SJSA1 (cell line): ENCODE measurements at places on chromosomes 5 and 9. TPM values are rescaled to one million over a fixed set of nuclear protein-coding genes. Genes with fewer than 3 reads are reported as not detected.

Gene IL7R
- total RNA-seq, result 86.6 and 90.1 TPM in 2 replicates

Gene ZMAT2
- 99.1 and 114 TPM in 2 replicates for total RNA-seq

Gene SLC4A9
- total RNA-seq, result not detected in 2 replicates

Gene DMRT3
- total RNA-seq, result not detected in 2 replicates

Gene GRXCR2
- 0.21 TPM in 1 of 2 replicates, not detected in the other for total RNA-seq

Gene WNK2
- total RNA-seq, result not detected in 2 replicates

Gene CDX1
- 0.19 and 1.8 TPM in 2 replicates for total RNA-seq

Gene CARD6
- total RNA-seq, result 4.3 and 6.6 TPM in 2 replicates

Gene SPOCK1
- 0.95 TPM in 1 of 2 replicates, not detected in the other for total RNA-seq

Gene BAAT
- not detected in 2 replicates for total RNA-seq

Gene QSOX2
- 19.3 and 22.0 TPM in 2 replicates for total RNA-seq

Gene ZER1
- total RNA-seq, result 10.5 and 13.2 TPM in 2 replicates

Gene TAF11L3
- total RNA-seq, result not detected in 2 replicates

Gene CORO2A
- 0.16 TPM in 2 replicates for total RNA-seq

Gene PCDHGB2
- total RNA-seq, result 3.8 TPM in 1 of 2 replicates, not detected in the other

Gene IL17B
- 1.00 TPM in 1 of 2 replicates, not detected in the other for total RNA-seq

Gene BHMT
- not detected in 2 replicates for total RNA-seq

Gene NDOR1
- total RNA-seq, result 5.2 and 6.5 TPM in 2 replicates

Gene AQP7
- not detected in 2 replicates for total RNA-seq

Gene RIOK2
- 34.1 and 36.8 TPM in 2 replicates for total RNA-seq

Gene ATG12
- total RNA-seq, result 174 and 179 TPM in 2 replicates

Gene ZBTB5
- 12.8 and 13.7 TPM in 2 replicates for total RNA-seq

Gene CDH18
- total RNA-seq, result not detected in 2 replicates
